Kidney epithelial cell (primary cell): ENCODE measurements at places on chromosomes 16 and 17. TPM values are rescaled to one million over a fixed set of nuclear protein-coding genes. Genes with fewer than 3 reads are reported as not detected.

Gene SP2
- 2.2 and 5.1 TPM in 2 replicates for total RNA-seq

DNA sequence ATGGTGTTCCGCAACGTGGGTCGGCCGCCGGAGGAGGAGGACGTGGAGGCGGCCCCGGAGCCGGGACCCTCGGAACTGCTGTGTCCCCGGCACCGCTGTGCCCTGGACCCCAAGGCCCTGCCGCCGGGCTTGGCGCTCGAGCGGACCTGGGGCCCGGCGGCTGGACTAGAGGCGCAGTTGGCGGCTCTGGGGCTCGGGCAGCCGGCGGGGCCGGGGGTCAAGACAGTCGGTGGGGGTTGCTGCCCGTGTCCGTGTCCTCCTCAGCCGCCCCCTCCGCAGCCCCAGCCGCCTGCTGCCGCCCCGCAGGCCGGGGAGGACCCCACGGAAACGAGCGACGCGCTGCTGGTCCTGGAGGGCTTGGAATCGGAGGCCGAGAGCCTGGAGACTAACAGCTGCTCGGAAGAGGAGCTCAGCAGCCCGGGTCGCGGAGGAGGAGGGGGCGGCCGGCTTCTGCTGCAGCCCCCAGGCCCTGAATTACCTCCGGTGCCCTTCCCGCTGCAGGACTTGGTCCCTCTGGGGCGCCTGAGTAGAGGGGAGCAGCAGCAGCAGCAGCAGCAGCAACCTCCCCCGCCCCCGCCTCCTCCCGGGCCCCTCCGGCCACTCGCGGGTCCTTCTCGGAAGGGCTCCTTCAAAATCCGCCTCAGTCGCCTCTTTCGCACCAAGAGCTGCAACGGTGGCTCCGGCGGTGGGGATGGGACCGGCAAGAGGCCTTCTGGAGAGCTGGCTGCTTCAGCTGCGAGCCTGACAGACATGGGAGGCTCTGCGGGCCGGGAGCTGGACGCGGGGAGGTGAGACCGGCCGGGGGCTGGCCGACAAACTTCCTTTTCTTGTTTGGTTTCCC is 821 bp downstream of the SOCS7 start:
- DNase-seq: no peak

DNA sequence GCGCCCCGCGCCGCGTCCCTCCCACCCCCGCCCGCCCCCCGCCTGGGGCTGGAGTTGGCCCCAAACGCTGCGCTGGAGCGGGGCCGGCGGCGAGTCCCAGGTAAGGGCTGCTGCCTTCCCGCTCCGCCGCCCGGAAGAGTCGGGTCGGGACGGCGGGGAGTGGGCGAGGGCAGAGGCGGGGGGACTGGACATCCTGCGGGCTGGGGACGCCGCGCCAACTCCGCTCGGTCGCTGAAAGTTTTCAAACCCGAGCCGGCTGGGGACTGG is 469 bp downstream of the GPRC5C start:
- DNase-seq: no peak

DNA sequence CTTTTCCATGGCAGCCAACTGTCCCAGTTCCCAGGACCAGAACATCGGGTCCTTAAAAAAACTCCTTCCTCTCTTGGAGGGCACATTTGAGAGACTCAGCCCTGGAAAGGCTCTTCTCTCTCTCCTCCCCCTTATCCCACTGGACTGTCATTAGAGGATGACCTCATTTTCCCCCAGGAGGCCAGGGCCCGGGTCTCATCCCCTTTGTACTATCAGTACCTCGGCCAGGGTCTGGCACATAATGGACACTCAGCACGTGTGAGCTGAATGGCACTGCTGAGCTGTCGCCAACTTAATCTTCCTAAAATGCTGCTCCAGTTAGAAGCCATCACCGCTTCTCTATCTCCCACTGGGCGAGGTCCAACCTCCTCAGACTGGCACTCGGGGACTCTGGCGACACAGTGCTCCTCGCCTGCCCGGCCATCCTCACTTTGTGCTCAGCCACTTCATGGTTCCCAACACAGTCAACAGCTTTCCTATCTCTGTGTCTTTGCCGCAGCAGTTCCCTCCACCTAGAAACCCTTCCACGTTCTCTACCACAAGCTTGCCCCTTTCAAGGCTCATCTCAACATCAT is 3.6 kb upstream of the RHBDL3 start:
- no peak for DNase-seq

Gene SLC13A2
- not detected in 2 replicates for total RNA-seq

DNA sequence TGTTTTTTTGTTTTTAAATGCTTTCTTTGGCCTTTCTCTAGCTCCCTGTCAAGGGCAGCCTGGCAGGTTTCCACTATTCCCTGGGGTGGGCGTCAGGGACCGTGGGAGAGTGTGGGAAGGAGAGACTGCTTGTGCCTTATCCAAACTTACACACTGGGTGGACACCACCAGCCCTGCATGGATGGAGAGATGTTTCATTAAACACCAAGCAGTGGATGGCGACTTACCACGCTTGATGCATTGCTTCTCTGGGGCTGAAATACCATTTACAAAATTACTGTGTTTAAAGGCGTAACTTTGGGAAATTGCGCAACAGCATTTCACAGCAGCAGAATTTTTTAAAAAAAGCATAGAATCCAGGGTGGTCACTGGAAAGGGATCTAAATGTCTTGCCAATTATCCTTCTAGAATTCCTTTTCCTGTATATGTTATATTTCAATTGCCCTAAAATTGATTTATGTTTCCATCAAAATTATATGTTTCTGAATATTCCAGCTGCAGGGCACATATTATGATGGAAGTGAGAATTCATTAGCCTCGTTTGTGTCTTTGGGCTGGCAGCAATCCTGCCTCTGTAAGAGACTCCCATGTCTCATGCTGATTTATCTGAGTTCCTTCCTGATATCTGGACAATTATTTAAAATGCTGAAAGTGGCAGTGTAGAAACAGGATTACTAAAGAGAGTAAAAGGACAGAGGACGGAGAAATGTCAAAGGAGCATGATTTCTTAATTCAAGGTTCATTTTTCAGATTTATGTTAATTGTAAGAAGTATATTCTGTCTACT is 247.3 kb downstream of the GRIN2A start:
- DNase-seq: no peak

Gene CLDN9
- 1.0 and 3.1 TPM in 2 replicates for total RNA-seq

- DNase-seq: no peak
These were observed 14.0 kb upstream of the TRAP1 start for GRCh38 chr16:3731126-3731935.

Gene SLC25A10
- total RNA-seq: 23.7 and 27.8 TPM in 2 replicates

DNA sequence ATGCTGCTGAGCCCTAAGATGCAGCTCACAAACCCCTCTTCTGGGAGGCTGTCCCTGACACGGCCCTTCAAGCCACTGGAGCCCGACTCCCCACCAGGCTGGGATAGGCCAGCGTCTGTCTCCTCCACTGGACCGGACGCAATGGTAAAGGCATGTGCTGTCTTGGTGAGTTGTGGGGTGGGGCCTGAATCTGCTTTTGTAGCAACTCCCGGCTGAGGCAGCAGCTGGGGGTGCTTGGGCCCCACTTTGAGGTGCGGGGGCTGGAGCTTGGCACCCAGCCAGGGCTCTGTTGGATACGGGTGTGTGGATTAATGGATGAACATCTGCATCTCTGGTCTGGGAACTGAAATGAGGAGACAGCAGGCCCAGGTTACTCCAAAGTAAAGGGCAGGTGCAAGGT is 3.5 kb upstream of the NLRC3 start:
- no peak for DNase-seq

GRCh38 chr16:77789085-77790008 is 983 bp downstream of the VAT1L start:
- DNase-seq: no peak

GRCh38 chr17:82054351-82055022 is 2.8 kb downstream of the GPS1 start:
- no peak for DNase-seq

Gene ARHGAP23
- total RNA-seq: 52.8 and 65.6 TPM in 2 replicates

GRCh38 chr17:39210093-39210434 is 10.0 kb downstream of the RPL19 start:
- no peak for DNase-seq

- no peak for DNase-seq
These were observed 37.8 kb upstream of the ULK2 start for GRCh38 chr17:19905502-19905901.

DNA sequence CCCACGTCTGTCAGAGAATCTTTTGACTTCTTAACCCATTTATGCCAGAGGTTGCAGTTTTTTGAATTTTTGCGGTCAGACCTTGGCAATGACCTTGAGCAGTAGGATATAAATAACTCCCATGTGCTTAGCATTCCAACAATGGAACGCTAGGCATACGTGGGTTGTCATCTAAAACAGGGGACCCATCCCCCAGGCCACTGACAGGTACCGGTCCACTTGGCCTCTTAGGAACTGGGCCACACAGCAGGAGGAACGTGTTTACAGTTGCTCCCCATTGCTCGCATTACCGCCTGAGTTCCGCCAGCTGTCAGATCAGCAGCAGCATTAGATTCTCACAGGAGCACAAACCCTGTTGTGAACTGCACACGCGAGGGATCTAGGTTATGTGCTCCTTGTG is 76.8 kb upstream of the LGALS9 start:
- DNase-seq: no peak

- no peak for DNase-seq
These were observed 28.2 kb downstream of the B9D1 start for GRCh38 chr17:19334331-19334730.

DNA sequence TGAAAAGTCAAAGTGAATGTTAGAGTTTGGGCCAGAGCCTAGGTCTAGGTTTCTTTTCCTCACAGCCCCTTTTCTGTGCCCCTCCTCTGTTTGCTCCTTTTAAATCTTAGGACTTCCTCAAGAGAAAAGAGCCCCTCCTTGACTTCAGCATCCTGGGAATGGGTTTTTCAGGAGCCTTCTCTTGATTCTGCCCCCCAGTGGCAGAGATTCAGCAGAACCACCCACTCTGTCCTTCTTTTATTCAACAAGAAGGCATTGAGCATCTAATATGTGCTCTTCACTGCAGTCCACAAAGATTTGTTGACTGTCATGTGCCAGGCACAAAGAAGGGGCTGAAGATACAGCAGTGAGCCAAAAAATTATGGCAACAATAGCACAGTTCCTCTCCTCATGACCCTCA is 270.8 kb upstream of the CDH5 start:
- DNase-seq: no peak

Gene CASKIN1
- 0.07 and 0.08 TPM in 2 replicates for total RNA-seq

DNA sequence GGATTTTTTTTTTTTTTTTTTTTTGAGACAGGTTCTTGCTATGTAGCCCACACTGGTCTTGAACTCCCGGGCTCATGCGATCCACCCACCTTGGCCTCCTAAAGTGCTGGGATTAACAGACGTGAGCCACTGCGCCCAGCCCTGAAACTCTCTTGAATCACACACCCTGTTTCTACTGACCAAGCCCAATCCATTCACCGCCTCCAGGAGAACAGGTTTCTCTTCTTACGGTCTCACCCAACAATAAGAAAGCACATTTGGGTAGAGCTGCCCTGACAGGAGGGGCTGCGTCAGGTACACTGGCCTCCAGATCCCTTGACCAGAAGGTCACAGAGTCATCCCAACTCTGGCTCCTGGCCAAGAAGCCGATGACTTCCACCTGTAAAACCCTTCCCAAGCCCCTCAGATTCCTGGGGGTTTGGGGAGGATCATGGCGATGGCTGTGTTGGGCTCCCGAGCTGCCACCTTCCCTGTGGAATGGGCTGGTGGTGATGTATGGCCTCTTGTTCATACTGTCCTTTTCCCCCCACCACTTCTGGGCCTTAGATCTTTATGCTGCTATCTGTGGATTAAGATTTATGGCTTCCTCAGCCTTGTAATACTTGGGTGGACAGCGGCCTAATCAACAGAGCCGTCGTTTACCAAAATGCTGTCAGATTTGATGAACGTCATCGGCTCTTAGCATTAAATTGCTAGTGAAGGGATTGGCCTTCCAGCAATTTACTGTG is 89.1 kb downstream of the KATNIP start:
- no peak for DNase-seq

Gene FA2H
- 12.4 and 12.5 TPM in 2 replicates for total RNA-seq

Gene OR2C1
- 0.08 TPM in 1 of 2 replicates, not detected in the other for total RNA-seq

DNA sequence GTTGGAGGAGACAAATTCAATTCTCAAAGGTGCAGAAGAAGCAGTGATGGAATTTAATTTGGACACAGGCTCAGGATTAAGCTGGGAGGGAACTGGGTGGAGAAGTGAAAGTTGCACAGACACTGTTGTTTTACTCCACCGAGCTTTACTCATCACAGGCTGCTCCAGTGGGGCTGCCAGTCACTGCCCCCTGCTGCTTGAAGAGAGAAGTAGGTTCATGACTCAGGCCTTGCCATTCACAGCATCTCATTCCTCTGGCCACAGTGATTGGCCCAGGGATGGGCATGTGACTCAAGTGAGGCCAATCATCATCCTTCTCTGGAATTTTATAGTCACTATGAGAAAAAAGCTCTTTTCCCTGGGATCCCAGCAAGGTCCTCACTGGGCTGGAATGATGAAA is 11.8 kb downstream of the GNAO1 start:
- DNase-seq: no peak

Gene CD300LB
- total RNA-seq: 0.07 TPM in 1 of 2 replicates, not detected in the other

GRCh38 chr17:77314601-77315000 is 173.8 kb downstream of the SEC14L1 start:
- no peak for DNase-seq

GRCh38 chr17:77454242-77455095 is 313.7 kb downstream of the SEC14L1 start:
- no peak for DNase-seq

GRCh38 chr16:73065632-73066330 is 17.9 kb upstream of the ZFHX3 start:
- DNase-seq: no peak

Gene DNAH2
- total RNA-seq: 0.04 TPM in 1 of 2 replicates, not detected in the other

- no peak for DNase-seq
These were observed 45.5 kb downstream of the KATNIP start for GRCh38 chr16:27595475-27595874.

Gene MCRIP1
- total RNA-seq: 131 and 137 TPM in 2 replicates

DNA sequence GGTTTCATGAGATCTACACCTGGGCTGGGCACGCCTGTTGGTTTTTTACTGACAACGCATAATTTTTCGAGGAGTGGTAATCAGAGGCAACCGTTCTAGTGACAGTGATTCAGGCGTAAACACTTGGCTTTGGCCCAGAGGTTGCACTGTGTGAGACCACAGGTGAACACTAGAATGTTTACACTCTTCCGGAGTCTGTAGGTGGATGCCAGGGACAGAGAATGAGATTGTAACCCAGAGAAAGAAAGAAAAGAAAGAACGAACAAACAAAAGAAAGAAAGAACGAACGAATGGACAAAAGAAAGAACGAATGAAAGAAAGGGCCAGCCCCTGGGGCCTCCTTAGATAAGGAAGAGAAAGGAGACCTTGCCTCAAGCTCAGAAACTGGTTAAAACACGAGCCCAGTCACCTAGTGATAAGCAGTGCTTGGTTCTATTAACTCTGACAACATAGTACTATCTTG is 113.2 kb downstream of the PRKCB start:
- no peak for DNase-seq

GRCh38 chr16:87628940-87629339 is 26.6 kb downstream of the JPH3 start:
- DNase-seq: peak; percentile 85

- DNase-seq: no peak
These were observed 5.3 kb upstream of the FAAP100 start for GRCh38 chr17:81557276-81558114.

Gene OTOP3
- total RNA-seq: not detected in 2 replicates

- DNase-seq: no peak
These were observed 27.6 kb downstream of the HSD17B2 start for GRCh38 chr16:82062645-82063058.

Gene HOXB1
- not detected in 2 replicates for total RNA-seq

Gene SRSF1
- total RNA-seq: 162 and 178 TPM in 2 replicates
